ENCODE measurements at places on chromosomes 7 and 10. TPM values are rescaled to one million over a fixed set of nuclear protein-coding genes. Genes with fewer than 3 reads are reported as not detected.

Gene SPDYE8
- not detected for total RNA-seq

Gene VWA2
- not detected for total RNA-seq

Gene RSU1
- 45.6 TPM for total RNA-seq

Gene FIGNL1
- total RNA-seq = 2.6 TPM

Gene JAKMIP3
- total RNA-seq = 1.5 TPM

Gene PRSS37
- not detected for total RNA-seq

Gene SPAG6
- total RNA-seq = not detected

Gene EN2
- not detected for total RNA-seq

Gene WNT2
- 0.70 TPM for total RNA-seq

Gene TFR2
- total RNA-seq = 0.13 TPM

Gene CISD1
- 149 TPM for total RNA-seq

Gene GPER1
- 2.9 TPM for total RNA-seq

Gene WDFY4
- 1.5 TPM for total RNA-seq

Gene IRF5
- total RNA-seq = 1.6 TPM

Gene CYP3A7
- total RNA-seq = not detected

Gene UCN3
- total RNA-seq = not detected

Gene FAM25A
- total RNA-seq = not detected

Gene LDB3
- 1,178 TPM for total RNA-seq

Gene SAMD9
- 2.8 TPM for total RNA-seq

Gene EMX2
- 0.19 TPM for total RNA-seq

Gene NODAL
- 0.38 TPM for total RNA-seq

Gene MRC1
- total RNA-seq = 6.3 TPM

Gene GCK
- total RNA-seq = 3.7 TPM

Gene LRRC61
- 4.4 TPM for total RNA-seq

Gene SEMA4G
- 1.0 TPM for total RNA-seq

Gene TSPAN12
- total RNA-seq = 54.9 TPM

Gene GJD4
- not detected for total RNA-seq

Gene TRPV5
- total RNA-seq = not detected

Gene ABCC2
- total RNA-seq = 0.30 TPM

Gene TWNK
- total RNA-seq = 5.2 TPM

Gene FAM13C
- total RNA-seq = 7.5 TPM

Gene KCND2
- 0.22 TPM for total RNA-seq

Gene NHLRC2
- total RNA-seq = 58.4 TPM

Gene TFEC
- 1.6 TPM for total RNA-seq

Gene OR2A5
- total RNA-seq = not detected

Gene STAG3
- total RNA-seq = 0.43 TPM

Gene FEZF1
- 0.13 TPM for total RNA-seq

Gene CYP2C19
- total RNA-seq = not detected

Gene POLR2J
- 58.7 TPM for total RNA-seq

Gene EIF3B
- total RNA-seq = 64.9 TPM

Gene THNSL1
- total RNA-seq = 4.3 TPM

Gene GIMAP6
- total RNA-seq = 16.6 TPM

Gene GIMAP2
- 3.1 TPM for total RNA-seq

Gene CPN1
- not detected for total RNA-seq

Gene PLPP4
- 0.27 TPM for total RNA-seq

Gene MNX1
- total RNA-seq = not detected

Gene CLEC5A
- total RNA-seq = 1.6 TPM

Gene SLC18A3
- not detected for total RNA-seq

Gene GPR26
- not detected for total RNA-seq

Gene EGR2
- 4.8 TPM for total RNA-seq

Gene DYDC2
- total RNA-seq = not detected

Gene SKIDA1
- 1.8 TPM for total RNA-seq

Measured in cardiac septum (tissue), 1 donor.